ENCODE measurements at places on chromosomes 5 and 9.

- DNase-seq, result no peak
Observed at GRCh38 chr5:137278476-137278875, 220.7 kb downstream of the SPOCK1 start.

DNA sequence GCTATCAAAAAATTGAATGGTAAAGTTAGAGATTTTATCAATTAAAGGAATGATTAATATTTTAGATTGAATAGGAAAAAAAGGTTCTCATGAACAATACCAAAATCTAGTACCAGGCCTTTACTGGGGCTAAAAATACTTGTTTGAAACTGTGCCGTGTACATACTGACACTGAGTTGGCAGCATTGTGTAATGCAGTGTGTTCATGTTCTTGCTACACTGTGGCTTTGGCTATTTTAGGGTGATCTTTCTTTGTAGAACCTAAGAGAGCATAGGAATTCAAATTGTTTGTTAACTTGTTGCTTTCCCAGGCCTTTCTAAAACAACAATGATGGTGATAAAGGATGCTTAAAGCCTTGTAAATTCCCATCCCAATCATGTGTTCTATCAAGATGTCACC is 80.9 kb downstream of the KIF4B start:
- DNase-seq, result no peak

DNA sequence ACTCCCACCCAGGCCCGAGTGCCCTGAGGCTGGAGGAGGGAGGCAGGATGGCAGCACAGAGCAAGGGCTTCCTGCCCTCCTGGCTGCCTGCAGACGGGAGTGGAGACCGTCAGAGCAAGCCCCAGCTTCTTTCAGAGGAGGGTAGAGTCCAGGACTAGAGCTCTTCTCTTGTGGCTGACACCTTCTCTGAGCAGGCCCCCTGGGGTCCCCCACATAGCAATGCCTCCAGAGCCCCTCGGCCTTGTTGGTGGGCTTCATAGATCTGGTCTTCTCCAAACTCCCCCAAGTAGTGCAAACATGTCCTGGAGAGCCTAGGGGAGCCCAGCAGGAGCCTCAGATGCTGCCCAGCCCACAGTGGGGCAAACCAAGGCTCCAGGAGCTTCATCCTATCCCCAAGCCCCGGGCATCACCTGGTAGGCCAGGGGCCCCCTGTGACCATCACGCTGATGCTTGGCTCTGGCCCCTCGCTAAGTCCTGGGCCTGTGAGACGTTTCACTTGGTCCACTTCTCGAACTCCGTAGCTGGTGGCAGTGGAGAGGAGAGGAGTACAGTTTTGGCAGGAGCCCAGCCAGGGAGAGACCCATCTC is 2.0 kb downstream of the MZB1 start:
- no peak for DNase-seq

DNA sequence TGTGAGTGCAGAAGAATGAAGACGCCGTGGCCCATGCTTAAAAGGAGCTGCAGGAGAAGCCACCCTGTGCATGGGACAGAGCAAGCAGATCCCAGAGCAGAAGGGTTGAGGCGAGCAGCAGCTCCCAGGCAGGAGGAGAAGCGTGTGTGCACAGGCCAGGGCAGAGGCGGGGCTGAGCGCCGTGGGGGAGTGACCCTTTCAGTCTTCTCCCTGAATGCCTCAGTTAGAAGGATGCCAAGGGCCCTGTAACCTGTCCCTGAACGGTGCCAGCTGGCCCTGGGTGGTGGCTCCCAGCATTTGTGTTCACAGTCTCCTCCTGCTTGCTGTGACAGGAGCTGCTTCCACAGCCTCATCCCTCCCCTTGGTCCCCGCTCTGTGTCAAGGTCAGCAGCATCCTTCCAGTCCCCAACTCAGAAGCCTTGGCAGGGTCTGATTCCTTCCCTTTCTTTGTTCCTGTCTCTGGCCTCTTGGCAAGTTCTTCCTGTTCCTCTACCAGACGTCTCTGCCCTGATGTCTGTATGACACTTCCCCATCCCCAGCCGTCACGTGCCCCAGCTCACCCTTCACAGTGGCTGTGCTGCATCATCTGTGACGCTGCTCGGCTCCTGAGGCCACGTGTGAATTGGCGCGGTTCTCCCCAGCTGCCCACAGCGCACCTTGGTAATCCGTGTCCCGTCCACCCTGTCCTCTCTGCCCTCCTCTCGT is 5.2 kb downstream of the EXOC3 start:
- DNase-seq, result no peak
